ENCODE measurements at places on chromosomes 6 and 20. TPM values are rescaled to one million over a fixed set of nuclear protein-coding genes. Genes with fewer than 3 reads are reported as not detected.

DNA sequence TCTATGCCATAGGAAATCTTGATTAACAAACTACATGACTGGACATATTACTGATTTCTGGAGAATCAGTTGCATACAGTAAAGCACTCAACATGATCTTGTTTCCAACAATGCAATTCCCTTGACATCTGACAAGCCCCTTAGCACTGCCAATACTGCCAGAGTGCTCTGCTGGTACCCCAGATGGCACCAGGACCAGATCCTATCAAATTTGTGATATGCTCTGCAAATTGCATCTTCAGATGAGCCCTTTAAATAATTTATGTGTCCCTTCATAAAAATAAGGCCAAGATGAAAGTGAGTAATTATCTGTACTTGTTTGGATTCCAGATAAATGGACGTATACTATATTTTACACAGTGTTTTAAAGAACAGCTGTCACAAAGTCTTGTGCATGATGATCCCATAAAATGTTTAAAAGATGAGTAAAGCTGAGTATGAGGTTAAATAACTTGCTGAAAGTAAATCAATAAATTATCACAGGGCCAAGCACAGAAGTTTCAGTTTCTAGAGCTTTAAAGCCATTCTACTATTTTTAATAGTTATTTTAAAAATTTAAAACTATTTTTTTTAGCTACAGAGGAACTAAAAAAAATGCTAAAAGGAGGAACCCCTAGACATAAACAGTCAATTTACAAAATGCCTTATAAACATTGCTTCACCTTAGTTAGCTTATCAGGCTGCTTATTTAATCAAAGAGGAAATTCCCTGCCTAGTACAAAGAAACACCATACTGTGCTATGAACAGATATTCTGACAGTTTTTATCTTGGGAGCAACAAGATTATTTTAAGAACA, 42.1 kb downstream of the NUDT3 start:
- no peak for DNase-seq

DNA sequence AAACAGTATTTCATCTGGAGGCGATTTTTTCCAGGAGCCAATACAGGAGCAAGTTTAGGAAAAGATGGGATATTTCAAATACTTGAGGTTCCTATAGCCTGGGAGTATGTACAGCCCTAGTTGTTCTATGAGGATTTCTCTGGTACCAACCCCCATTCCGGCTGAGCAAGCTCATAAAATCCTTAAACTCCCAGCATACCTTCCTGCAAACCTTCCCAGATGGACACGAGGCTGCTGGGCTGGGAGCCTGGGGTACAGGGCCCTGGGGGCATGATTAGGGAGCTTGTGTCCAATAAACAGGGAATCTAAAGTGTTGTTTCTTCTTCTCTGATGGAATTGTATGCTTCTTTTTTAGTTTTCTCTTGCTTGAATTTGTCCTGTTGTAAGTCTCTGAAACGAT, 1.5 kb downstream of the PRRC2A start:
- DNase-seq = no peak

DNA sequence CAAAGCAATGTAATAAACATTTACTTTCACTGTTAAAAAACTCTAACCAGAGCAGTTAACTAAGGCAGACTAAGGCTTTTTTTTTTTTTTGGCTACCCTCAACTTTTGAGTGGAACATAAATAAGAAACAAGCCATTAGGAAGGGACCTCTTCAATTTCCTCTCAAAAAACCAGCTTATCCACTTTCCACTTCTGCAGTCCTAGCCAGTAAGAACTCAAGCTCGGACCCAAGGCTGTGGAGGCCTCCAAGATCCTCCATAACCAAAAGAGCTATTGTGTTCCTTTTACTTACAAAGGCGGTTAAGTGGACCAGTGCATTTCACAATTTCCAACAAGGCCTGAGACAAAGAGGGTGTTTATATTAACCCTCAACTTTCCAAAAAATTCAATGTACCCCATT, 5.3 kb downstream of the KCNK5 start:
- DNase-seq = no peak

DNA sequence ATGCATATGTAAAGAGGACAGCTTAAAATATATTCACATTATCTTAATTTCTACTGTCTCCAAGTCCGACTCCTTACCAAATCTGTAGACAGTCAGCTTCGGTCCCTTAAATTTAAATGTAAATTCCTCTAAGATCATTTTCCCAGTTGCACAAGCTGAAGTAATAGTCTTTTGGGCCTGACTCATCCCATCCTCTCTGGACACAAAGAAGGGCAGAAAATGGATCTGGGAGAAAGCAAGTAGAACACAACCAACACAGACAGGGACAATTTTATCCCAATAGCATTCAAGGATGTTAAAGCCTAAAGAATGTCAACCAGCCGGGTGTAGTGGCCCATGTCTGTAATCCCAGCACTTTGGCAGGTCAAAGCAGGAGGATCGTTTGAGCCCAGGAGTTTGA, 228.3 kb downstream of the ARHGAP18 start:
- no peak for DNase-seq

GRCh38 chr6:20715135-20715806, 181.0 kb downstream of the CDKAL1 start:
- no peak for DNase-seq

GRCh38 chr6:2053691-2054090, 191.7 kb downstream of the GMDS start:
- DNase-seq = no peak

- peak; percentile 52 for DNase-seq
Observed at GRCh38 chr6:110951986-110952794, 6.3 kb upstream of the GTF3C6 start.

- no peak for DNase-seq
Observed at GRCh38 chr6:16267428-16268263, 29.3 kb downstream of the GMPR start.

- DNase-seq = no peak
Observed at GRCh38 chr6:85127168-85127498, 322.8 kb upstream of the NT5E start.

DNA sequence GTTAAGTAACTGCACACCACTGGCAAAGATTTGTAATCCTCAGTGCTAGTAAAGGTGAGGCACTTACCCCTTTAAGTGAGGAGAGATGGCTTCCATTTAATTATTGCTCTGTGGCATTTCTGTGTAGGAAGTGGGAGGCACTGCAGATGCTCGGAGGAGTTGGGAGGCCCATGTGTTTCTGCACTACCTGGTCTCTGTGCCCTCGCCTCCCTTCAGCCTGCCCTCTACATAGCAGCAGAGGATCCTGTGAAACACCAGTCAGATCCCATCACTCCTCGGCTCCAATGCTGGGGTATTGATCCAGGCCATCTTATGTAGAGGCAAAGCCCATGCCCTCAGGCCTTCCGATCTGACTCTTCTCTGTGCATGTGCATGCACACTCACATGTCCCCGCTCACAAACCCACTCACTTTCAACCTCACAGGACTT, 67.0 kb downstream of the SLX4IP start:
- no peak for DNase-seq

DNA sequence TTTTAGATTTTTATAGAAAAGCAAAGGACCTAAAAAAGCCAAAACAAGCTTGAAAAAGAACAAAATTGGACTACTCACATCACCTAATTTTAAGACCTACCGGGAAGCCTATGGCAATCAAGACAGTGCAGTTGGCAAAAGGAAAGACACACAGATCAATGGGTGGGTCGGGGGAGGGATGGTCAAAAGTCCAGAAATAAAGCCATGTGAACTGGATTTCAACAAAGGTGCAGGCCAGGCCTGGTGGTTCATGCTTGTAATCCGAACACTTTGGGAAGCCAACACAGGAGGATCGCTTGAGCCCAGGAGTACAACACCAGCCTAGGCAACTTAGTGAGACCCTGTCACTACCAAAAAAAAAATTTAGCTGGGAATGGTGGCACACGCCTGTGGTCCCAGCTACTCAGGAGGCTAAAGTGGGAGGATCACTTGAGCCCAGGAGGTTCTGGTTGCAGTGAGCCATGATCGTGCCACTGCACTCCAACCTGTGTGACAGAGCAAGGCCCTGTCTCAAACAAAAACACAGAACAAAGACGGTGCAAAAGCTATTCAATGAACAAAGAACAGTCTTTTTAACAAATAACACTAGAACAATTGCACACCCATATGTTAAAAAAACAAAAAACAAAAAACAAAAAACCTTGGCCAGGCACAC, 34.5 kb downstream of the NUP153 start:
- DNase-seq = no peak

DNA sequence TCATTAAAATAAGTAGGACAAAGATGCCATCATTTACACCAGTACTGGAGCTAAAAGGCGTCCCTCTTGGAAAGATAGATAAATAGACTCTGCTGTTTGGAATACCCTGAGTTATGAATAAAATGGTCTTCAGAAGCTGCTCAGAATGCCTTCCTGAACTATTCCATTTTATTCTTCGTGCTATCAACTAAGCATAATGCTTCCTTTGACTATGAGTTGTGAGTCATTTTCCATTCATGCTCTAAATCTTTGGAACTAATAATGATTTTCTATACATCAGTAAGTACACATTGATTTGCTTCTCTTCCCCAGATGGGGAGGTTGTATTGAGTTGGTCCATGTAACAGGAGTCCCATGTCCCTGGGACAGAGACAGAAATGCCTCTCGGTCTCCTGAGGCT, 98.3 kb upstream of the PDE7B start:
- no peak for DNase-seq

DNA sequence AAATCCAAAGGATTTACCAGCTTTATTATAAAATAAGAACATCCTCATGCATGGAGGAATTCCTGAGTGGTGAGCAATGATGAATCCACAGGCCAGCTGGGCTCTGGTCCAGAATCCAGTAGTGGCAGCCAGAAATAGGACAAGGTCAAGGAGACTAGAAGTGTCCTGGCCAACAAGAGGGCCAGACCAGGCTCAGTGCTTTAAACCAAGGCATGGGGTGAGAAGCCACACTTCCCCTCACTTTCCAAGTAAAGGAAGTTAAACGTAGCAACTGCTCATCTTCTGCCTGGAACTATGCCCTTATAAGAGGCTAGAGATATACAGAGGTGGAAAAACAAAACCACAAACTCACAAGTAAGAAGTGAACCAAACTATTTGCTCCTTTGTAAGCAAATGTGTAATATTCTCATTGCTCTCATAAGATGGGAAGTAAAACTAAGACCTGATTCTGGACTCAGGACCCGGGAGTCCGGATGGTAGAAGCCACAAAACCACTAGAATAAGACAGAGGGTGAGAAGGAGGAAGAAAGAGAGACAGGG, 253.2 kb downstream of the UST start:
- DNase-seq = peak; percentile 71

VWA7 gene
- total RNA-seq = 0.34 TPM

PPP1R14C gene
- 17.5 TPM for total RNA-seq

DEFB124 gene
- not detected for total RNA-seq

POM121L2 gene
- total RNA-seq = not detected

GRM4 gene
- total RNA-seq = 0.06 TPM

CTCFL gene
- 0.06 TPM for total RNA-seq
